Activated T-helper 1 cell treated with anti-CD3 and anti-CD28 coated beads, Interleukin-2, amount 50 U/mL, for 16 hours (primary cell): ENCODE measurements at places on chromosomes 1 and 21.
A peak's percentile ranks its signal among the peaks of the same experiment; 100 is the strongest.

DNA sequence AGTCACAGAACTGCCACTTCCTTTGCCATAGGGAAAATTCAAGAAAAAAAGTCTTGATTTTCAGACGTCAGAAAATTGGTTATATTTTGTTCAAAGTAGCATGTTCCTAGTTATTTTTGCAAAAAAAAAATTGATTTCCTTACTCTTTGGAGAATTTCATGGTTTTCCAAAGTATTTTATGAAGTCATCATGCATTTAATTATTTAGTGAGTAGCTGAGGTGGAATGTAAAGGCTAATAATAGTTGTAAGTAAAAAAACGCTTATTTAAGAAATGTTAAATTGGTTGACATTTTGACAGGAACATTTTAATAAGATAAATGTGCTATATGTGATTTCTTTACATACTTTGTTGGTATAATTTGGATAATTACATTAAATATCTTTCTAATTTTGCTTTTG lies 20.8 kb downstream of the TSEN15 start:
- no peak for DNase-seq

DNA sequence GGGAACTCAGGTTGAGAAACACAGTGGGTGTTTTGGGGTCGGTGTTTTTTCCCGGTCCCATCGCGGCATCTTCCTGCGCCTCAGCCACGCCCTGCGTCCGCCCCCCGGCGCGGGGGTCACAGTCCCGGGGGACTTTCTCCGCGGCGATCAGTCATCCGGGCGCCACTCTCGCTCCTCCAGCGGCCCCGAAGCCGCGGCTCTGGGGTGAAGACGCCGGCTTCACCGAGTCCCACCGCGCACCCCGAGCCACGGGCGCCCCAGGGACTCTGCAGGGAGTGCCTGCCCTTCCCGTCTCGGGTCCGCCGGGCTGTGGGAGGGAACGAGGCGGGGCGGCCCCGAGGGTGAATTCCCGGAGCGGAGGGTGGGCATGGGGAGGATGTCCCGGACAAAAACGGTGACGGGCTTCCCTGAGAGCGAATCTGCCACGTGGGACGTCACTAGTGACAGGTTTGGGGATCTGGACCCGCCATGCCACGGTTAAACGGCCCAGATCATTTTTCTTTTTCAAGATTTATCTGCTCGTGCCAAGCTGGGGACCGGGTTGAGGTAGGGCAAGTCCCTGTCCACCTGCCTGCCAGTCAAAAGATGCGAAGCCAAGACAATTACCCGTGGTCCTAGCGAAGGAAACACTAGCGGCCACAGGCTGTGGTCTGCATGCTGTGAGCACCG lies 717 bp upstream of the BATF3 start:
- no peak for DNase-seq

DNA sequence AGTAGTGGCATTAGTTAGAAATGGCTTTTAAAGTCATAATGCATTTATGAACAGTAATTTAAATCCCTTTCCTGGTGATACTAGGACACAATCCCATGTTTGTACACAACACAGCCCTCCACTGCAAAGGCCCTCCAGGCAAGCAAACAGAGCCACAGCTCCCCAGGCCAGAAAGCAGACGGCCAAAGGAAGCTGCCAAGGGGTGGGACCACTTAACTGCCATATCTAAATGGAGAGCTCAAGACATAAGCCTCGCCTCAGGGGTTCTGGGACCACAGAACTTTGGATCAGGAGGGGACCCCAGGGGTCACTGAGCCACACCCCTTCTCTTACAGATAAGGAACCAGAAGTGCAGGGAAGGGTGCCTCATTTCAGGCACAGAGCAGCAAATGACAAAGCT lies 189.7 kb downstream of the KCNH1 start:
- DNase-seq, result no peak

DNA sequence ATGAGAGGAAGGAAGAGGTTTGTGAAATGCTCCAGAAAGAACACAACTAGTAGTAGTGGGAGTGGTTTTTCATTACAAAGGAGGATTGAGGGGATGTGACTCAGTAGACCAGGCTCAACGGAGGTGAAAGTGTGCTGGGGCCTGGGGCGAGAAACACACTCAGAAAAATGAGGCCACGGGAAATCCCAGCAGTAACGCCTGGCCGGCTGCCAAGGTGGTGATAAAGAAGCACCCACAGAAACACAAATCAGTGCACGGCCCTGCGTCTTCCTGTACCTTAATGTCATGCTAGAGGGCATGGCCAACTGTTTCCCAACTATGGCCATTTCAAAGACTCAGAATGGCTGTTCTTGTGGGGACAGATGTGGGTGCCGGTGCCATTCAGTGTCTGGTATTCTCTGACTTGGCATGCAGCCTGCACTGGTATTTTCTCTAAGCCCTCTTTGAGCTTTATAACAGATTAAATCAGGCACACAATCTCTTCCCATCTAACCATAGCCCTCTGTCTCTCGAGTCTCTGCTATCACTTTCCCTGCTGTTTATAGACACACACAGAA lies 38.2 kb downstream of the URB2 start:
- peak; percentile 57 for DNase-seq

DNA sequence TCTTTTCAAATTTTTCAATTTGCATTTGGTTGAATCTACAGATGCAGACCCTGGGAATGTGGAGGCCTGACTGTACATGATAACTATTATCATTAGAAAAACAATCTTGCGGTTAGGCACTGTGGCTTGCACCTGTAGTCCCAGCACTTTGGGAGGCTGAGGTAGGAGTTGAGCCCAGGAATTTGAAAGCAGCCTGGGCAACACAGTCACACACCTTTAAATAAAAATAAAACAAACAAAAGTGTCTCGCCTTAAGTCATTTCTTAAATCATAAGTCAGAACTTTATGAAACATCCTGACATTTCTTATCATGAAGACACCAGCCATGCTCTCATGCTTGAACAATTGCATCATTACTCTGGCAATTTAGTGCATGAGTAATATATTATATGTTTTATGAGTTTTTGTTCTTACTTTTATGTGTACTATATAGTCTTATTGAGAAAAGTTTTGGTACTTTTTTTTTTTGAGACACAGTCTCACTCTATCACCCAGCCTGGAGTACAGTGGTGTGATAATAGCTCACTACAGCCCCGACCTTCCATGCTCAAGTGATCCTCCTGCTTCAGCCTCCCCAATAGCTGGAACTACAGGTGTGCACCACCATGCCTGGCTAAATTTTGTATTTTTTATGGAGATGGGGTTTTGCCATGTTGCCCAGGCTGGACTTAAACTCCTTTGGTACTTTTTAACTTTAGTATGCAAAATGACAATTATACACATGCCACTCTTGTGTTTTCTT lies 7.8 kb downstream of the TBX19 start:
- no peak for DNase-seq

DNA sequence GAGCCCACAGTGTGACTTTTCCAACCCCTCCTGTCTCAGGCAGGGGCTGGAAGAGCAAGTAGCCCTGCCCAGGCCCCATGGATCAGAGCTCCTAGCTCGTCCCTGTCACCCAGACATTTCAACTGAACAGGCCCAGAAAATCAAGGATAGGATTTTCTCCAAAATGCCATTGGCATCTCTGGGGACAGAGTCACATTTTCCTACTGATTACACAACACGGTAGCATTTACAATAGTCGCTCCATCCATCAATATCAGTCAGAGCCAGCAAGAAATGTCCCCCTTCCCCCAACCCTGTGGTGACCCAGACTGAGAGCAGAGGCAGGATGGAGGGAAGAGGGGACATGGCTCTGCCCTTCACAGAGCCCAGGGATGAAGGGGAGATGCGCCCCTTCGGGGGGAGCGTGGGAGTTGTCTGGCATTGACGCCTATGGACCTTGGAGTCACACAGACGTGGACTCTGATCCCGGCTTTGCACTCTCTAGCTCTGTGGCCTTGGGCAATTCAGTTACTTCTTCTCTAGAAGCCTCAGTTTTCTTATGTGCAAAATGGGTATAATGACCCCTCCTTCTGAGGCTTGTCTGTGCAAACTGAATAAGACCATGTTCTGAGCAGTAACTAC lies 275.6 kb downstream of the FOXD2 start:
- DNase-seq, result no peak

- DNase-seq, result no peak
Observed at GRCh38 chr1:145997718-145998023, 1.3 kb upstream of the TXNIP start.

- no peak for DNase-seq
Observed at GRCh38 chr1:23083714-23084480, 64.6 kb downstream of the KDM1A start.

GRCh38 chr1:61318319-61319125 lies 236.2 kb downstream of the NFIA start:
- no peak for DNase-seq

DNA sequence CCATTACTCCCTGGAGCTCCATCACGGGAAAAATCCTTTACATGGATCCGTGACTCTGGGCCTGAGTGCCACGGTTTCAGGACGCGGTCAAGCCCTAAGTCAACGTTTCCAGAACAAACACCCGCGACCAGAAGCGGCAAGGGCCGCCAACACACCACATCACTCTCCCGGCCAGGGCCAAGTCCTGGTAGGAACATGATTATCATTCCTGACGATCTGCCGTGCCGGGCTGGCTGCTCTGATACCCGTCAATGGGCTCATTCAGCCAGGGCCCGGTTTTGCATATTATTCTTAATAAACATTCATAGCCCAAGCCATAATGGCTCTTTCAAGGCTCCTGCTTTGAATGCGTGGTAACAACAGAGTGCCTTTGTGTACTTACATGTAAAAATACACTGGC lies 44.6 kb upstream of the SIM2 start:
- DNase-seq, result no peak

GRCh38 chr1:114353262-114353661 lies 157.7 kb downstream of the TRIM33 start:
- no peak for DNase-seq

DNA sequence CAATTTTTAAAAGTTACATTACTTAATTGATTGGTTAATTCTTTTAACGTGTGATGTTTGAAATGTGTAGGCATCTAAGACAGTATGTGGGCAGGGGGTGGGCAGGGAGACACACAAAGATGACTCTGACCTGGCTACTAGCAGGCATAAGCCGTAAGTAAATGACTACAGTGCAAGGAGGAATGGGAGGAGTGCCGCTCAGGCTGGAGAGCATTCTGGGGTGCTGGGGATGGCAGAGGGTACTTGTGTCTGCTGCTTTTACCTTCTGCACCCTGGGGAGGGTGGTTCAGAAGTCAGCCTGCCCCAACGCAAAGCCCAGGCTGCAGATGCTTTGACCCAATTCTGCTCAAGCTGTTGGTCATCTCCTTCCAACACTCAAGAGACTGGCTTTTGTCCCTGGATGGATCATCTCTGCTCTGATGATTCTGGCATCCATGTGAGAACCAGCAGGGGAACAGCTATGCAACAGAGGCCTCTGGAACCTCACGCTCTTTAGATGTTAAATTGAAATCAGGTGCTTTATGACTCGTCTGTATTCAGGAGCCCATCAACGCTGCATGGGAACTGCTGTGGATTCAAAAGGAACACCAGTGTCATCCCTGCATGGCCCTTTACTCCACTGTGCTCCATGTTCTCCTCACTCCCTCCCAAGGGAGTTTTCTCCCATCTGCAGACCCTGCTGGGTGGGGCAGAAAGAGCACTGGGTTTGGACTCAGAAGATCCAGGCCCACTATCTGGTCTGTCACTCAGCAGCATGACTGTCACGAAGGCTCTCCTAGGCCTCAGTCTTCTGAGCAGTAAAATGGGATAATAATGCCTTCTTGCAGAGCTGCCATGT lies 78.8 kb downstream of the FAM78B start:
- DNase-seq, result no peak

DNA sequence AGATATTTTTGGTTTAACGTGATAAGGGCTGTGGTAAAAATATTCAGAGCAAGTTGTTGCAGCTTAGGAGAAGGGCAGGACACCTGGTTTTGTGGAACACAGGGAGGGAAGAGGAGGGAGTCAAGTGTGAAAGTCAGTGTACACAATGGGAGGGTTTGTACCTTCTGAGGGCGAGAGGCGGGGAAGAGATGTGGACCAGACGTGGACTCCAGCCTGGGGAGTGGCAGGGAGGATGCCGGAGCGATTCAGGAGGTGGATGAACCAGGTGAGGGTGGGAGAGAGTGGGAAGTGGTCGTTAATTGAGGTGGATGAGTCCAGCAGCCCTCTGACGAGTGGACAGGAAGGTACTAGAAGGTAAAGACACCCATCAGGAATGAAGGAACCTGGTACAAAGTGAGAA lies 52.2 kb upstream of the IRF2BP2 start:
- DNase-seq, result no peak

DNA sequence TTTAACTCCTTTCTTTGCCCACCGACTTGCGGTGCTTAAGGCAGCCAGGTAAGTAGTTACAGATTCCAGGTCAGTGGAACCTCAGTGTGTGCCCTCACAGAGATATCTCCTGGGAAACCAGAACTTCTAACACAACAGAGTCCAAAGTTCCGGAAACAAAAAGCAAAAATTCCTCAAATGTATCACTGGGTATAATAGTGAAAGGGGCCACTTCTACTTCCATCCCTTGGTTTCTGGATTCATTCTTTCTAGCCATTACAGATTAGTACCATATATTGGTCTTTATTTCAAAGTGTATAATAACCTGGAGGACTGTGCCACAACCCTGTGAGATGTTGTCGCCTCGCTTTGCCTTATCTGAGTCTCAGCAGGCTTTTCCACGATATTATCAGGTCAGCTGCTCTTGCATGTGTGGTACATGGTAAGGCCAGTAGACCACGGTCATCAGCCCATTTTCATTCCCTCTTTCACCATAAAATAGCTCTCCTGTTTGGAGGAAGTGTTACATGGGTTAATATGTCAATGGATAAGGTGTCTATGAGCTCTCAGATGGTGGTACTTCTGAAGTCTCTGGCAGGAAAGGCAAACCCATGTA lies 14.9 kb upstream of the VASH2 start:
- DNase-seq, result no peak

DNA sequence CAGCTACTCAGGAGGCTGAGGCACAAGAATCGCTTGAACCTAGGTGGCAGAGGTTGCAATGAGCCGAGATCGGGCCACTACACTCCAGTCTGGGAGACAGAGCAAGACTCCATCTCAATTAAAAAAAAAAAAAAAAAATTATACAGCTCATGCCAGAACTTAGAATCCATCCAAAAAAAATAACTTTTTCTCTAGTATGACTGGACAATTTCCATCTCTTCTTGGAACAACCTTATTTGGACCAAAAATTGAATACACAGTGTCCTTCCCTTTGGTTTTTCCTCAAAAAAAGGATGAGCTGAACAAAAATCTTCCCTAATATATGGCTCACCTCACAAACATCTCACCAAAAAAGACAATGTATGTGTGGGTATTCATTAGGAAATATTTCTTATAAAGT lies 73.7 kb downstream of the TOR3A start:
- no peak for DNase-seq

DNA sequence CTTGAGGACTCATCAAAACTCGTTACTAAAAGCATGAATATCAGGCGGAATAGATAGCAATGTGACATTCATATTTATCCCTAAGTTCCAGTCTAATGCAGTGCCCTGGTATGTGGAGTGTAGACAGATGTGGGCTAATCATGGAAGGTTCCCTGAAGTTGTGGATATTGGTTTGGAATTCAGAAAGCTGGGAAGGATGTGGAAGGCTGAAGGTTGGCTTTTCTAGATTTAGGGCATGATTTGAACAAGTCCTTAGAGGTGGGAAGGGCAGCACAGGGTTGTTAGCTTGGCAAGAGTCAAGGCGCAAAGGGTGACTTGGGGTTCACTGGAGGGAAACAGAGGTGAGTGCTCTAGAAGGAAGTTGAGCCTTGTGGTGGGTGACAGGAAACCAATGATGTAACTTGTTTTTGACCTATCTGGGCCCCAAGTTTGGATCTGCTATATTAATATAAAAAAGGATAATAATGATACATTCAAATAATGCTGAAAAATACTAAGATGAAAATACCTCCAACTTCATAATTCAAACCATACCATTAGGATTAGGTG lies 21.9 kb downstream of the LGALS8 start:
- no peak for DNase-seq

GRCh38 chr1:240610636-240611035 lies 1.3 kb downstream of the GREM2 start:
- no peak for DNase-seq

- no peak for DNase-seq
Observed at GRCh38 chr1:9196129-9197040, 38.2 kb upstream of the H6PD start.
